Activated CD4-positive, alpha-beta memory T cell treated with anti-CD3 and anti-CD28 coated beads, Interleukin-2, amount 10 ng/mL, durations not matched to agents 7 days and 5 days (primary cell): ENCODE measurements at places on chromosomes 7 and 10.

DNA sequence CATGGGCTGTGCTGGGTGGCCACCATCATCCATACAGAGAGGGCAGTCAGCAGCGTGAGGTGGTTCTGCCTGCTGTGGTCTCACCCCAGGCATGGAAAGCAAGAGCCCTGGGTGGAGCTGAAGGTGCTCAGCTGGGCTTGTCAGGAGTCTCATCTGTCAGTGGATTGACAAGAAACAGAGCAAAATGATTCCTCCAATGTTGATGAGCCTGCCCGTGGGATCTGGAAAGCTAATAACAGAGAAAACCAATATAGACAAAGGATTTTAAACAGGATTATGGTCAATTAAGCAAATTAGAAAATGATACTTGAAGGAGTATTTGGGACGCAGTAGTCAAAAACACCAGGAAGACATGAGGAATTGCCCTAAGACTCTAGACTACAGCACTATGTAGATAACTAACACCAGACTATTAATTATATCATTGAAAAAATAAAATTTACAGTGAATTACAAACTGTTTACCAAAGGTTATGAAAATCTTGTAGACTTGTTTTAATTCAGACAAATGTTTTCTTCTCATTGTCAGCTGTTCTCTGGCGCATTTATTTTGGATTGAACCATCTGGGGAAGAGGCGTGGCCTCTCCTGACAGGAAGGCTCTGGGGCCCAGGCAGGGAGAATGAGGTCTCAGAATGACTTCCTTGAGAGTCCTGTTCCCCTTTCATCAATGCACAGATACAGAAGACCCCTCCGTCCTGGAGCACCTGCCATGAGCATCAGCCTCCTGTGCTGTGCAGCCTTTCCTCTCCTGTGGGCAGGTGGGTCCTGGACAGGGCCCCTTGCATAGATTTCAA, 211.2 kb upstream of the PRSS58 start:
- no peak for DNase-seq

GRCh38 chr10:97005349-97005748, 173.3 kb downstream of the LCOR start:
- DNase-seq, result no peak

- DNase-seq, result no peak
Observed at GRCh38 chr7:29077854-29078253, 68.5 kb downstream of the CPVL start.

DNA sequence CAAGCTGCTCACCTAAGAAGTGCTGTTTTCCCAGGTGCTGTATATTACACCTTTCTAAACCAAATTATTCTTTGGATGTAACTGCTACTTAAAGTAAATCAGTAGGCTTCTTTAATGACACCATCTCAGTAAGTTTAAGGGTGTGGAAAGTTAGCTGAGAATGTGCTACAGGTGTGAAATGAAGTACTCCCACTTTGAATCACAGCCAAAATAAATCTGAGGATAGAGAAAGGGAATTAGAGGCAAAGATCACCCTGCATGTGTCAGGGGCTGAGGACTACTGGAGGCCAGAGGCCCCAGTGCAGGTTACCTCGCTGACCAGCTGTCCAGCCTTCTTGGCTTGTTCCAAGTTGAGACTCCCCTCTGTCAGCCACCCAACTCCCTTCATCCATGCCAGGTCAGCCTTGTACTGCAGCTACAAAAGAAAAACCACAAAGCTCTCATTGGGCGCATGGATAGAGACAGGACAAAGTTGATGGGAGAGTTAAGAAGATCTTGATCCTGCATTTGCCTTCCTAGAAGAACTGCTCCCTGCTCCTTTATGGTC, 35.2 kb downstream of the NRAP start:
- DNase-seq, result no peak

DNA sequence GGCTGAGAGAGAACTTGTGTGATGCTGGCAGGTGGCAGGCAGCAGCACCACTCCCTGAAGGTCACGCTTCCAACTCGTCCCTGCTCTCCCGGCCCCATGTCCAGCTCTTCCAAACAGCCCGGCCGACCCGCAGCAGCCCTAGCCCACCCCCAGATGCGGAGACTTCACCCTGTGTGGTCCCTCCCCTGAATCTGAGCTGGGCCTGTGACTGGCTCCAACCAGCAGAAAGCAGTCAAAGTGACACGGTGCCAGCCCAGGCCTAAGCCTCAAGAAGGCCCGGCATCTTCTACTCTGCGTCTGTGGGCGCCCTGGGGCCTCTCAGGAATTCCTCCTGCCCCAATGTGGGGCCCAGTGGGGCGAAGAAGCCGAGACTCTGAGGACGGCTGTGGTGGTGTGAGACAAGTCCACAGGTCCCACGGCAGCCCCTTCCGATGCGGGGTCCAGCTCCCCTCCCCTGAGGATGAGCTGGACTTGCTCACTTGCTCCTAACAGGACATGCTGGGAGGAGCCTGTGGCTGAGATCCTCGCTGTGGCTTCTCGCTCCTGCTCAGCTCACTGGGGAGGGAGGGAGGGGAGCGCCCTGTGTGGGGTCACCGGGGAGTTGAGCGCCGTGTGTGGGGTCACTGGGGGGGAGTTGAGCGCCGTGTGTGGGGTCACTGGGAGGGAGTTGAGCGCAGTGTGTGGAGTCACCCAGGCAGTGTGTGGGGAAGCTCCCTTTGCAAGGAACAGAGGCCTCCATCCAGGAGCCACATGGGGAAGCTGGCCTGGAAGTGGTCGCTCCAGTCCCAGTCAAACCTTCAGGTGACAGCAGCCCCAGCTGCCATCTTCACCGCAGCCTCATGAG, 9.5 kb downstream of the STK32C start:
- DNase-seq, result no peak

- no peak for DNase-seq
Observed at GRCh38 chr7:23356168-23356567, 57.0 kb downstream of the MALSU1 start.

GRCh38 chr10:31036209-31036608, 4.5 kb upstream of the ZNF438 start:
- no peak for DNase-seq
